ENCODE measurements at places on chromosomes 7 and 10. TPM values are rescaled to one million over a fixed set of nuclear protein-coding genes. Genes with fewer than 3 reads are reported as not detected.

DNA sequence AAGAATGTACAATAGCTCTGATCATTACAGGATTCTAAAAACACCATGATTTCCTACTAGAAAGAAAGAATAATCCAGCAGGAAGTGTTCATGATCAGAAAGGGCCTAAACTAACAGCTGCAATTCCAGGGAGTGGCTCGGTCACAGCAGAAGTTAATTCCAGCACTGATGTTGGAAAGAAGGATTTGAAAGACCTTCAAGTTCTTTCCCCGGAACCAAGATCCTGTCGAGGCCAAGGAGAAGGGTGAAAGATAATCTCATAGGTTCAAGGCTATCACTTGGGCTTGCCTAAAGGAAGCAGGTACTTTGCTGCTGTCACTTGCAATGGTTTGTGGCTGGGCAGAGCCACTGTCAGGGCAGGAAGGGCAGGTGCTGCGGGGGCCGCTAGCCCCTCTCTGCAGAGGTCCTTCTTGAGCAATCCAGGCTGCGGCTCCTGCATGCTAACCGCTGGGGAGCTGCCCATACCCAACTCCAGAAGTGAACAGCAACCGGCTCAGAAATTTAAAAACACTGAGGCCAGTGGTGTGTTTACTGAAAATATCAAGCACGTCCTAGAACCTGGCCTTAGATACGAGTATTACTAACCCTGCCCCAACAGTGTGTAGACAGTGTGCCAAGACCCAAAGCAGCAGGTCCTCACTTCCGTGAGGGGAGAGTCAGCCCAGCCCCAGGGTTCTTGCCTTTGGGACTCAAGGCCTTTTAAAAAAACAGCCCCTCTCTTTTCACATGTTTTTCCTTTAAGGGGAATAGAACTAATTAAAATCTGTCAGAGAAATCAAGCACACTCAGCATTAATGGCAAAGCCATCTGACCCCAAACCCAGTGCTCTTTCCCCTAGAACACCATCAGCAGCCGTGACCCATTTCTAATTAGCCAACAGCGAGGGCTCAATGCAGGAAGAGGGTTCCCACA is 76.8 kb downstream of the VIPR2 start:
- no peak for DNase-seq

The MMS19 gene
- 149 TPM for total RNA-seq

DNA sequence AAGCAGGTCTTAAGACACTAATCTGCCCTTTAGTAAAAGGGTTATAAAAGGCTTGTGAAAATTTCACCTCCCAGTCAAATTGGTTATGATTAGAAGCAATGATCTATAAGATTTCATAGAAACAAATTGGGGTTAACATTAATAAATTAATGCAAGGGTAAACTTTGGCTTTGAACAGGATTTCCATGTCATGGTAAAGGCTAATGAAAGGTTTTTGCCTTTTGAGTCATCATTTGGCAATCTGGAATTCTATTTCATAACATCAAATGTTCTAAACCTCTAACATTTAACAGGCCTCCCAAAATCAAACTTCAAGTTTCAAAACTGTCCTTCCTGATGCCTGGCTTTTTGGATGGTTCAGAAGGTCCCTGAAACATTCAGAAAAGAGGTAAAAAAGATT is 62.4 kb downstream of the COA1 start:
- no peak for DNase-seq

- no peak for DNase-seq
These were observed 228.0 kb downstream of the RAB11FIP2 start for GRCh38 chr10:117818721-117819120.

DNA sequence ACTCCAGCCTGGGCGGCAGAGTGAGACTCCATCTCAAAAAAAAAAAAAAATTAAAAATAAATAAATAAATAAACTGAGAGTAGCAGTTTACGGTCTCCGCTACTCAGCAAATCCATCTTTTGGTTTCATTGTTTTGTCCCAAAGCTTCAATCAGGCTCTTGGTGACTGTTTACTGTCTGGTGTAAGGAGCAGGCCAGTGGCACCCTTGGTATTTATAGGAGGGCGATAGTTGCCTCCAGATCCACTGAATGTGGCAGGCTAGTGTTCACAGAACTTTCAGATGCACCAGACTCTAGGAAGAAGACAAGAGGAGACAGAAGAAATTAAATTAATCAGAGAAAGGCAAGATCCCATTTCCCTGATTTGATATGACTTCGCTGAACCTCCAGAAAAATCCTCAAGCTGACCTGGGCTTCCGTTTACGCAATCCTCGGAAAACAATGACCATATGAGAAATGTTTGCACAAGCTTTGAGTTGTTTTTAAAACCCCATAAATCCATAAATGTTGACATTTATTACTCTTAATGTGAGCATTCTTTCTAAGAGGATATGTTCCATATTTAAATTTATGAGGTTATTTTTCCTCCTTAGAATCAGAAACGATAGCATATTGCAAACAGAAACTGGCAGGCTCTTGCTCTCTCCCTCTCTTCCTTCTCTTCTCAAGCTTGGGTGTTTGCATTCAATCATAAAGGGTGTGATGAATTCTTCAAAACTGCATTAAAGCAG is 7.1 kb upstream of the MUC3A start:
- no peak for DNase-seq

The DPP6 gene
- total RNA-seq: not detected

DNA sequence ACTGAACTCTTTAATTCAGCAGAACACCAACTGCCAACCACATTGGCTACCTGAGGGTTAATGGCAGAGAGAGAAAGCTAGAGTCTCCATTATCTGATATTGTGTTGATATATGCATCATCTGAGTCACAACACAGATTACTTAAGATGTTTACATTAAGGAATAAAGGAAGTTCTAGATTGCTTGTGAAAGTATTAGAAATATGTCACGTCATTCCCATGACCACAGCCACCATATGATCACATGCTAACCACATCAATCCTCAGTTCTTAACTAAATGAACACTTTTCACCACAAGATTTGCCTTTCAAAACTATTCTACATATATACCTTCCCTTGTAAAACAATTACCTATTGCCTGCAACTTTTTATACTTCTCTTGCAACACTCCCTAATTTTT is 337.9 kb downstream of the FGFR2 start:
- DNase-seq: no peak

DNA sequence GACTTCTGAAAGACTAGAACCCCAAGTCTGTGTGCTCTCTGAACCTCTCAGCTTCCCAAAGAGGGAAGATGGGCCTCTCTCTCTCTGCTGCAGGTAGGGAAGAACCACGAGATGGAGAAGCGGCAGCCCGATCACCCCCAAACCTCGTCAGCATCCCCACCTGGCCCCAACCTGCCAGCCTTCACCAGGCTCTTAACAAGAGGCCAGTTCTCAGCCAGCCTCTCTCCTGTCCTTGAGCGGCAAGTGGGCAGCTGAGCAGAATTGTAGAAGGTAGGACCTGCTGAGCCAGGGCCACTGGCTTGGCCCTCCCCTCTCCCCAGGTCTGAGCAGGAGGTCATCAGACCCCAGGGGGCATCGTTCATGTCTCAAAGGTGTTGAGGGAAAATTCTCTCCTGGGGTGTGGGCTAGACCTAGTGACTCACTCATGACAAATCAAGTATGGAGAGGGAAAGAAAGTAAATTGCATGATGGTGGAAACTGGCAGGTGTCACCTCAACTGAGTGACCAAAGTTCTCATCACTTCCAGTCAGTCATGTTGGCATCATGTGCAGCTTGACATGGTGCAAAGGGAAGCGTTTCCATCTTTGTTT is 92.0 kb upstream of the GPR26 start:
- no peak for DNase-seq

The TRPV5 gene
- total RNA-seq: not detected

GRCh38 chr10:77872947-77873535 is 53.5 kb downstream of the DLG5 start:
- DNase-seq: no peak

All from myocyte (in vitro differentiated cells).